ENCODE measurements at places on chromosomes 1 and 21. TPM values are rescaled to one million over a fixed set of nuclear protein-coding genes. Genes with fewer than 3 reads are reported as not detected.

DNA sequence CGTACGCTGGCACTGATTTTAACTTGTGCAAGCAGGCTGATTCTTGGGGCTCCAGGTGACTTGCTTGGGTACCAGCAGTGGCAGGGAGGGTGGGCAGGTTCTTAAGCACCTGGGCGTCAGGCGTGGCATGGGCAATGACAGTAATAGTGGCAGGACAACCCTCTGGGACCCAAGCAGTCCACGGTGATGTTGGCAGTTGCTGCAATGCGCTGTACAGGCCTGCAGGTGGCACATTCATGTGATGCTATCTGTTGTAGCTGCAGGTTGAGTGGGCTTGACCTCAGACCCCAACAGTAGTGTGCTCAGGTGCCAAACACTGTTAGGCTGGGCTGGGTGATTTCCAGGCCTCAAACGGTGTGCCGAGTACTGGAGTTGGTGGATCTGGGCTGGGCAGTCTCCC, 10.2 kb upstream of the OR10J4 start:
- no peaks in the 10 kb centered on the region for H3K4me1 ChIP-seq
- H3K27ac ChIP-seq = no peak overlapping the region
- H3K36me3 ChIP-seq = no peaks in the 10 kb centered on the region
- peaks cover 2% of the 10 kb centered on the region for H3K27me3 ChIP-seq

DNA sequence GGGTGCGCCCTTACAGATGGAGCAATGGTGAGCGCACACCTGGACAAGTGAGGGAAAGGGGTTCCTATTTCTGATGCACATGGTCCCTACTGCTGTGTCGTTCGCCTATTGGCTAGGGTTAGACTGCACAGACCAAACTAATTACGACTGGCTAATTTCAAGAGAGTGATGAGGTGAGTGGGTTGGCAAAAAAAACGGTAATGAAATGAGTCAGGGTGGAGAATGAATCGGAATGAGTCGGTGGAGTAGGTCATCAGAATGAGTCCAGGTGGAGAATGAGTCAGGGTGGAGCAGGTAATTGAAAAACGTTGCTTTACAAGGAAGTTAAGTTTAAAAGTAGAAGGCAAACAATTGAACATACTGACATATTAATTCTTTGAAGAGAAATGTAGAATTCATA, 79.8 kb downstream of the WDR4 start:
- H3K36me3 ChIP-seq = no peaks in the 10 kb centered on the region
- no peak for DNase-seq
- H3K4me3 ChIP-seq = no peak overlapping the region
- H3K27ac ChIP-seq = no peak overlapping the region
- peaks cover 6% of the 10 kb centered on the region for H3K4me1 ChIP-seq

- peak; percentile 11 for DNase-seq
- no peaks in the 10 kb centered on the region for H3K36me3 ChIP-seq
- H3K27ac ChIP-seq = no peak overlapping the region
Measured at GRCh38 chr1:233518344-233518743, 95.6 kb upstream of the KCNK1 start.

- no peak overlapping the region for H3K27ac ChIP-seq
- DNase-seq = peak; percentile 27
Measured at GRCh38 chr1:147389532-147390184, 147.2 kb downstream of the CHD1L start.

DNA sequence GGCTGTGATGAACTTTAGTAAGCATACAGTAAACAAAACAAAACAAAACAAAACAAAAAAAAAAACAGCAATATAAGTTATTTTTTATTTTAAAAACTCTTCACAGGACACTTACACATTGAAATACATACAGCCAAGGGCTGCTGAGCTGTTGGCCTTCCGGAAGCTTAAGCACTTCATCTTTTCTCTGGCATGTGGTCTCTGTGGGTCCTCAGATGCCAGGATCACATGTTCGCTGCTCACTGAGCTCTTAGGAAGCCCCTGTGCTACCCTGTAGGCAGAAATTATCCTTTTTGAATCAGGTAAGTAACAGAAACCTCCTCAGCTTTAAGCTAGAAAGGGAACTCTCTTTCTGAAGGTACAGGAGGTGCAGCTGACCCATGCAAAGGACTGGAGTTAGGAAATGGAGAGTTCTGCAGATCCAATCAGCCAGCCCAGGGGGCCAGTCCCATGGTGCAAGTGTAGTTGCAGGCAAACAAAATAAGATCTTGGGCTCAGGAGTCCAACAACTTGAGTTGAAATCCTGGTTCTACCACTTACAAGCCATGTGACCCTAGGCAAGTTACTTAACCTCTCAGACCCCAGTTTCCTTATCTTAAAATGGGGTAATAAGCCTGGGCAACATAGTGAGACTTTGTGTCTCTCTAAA, 22.4 kb upstream of the MED18 start:
- H3K27ac ChIP-seq = no peak overlapping the region
- H3K27me3 ChIP-seq = peaks cover 8% of the 10 kb centered on the region

GRCh38 chr1:21607549-21608529, 61.3 kb downstream of the RAP1GAP start:
- DNase-seq = peak; percentile 41
- H3K36me3 ChIP-seq = no peaks in the 10 kb centered on the region
- peaks cover 13% of the 10 kb centered on the region for H3K4me1 ChIP-seq

- H3K27me3 ChIP-seq = no peaks in the 10 kb centered on the region
- H3K4me3 ChIP-seq = no peak overlapping the region
- H3K27ac ChIP-seq = no peak overlapping the region
- no peaks in the 10 kb centered on the region for H3K4me1 ChIP-seq
- H3K36me3 ChIP-seq = no peaks in the 10 kb centered on the region
Measured at GRCh38 chr1:147185432-147185831, 13.2 kb upstream of the PRKAB2 start.

- no peaks in the 10 kb centered on the region for H3K27me3 ChIP-seq
- no peaks in the 10 kb centered on the region for H3K4me1 ChIP-seq
- DNase-seq = peak; percentile 29
- H3K4me3 ChIP-seq = no peak overlapping the region
- no peaks in the 10 kb centered on the region for H3K36me3 ChIP-seq
Measured at GRCh38 chr1:158087320-158087927, 93.3 kb upstream of the CD1D start.

DNA sequence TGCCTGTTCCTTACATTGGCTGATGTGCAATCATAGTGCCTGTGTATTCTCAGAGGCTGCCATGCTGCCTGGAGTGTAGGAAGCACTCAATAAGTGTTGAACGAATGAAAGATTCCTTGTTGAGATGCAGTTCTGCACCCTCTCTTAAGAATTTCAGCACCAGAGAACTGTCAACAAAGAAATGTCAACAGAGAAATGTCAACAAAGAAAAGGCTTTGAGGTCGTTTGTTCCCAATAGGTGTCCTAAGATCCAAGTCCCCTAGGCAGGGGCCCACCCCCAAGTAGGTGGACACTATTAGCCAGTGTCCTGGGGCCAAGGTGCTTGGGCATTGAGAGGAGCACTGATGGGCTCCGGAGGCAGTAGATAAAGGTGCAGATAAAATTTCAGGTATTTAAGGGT, 12.6 kb downstream of the KCND3 start:
- no peak overlapping the region for H3K4me3 ChIP-seq
- H3K36me3 ChIP-seq = no peaks in the 10 kb centered on the region
- H3K27ac ChIP-seq = no peak overlapping the region
- no peaks in the 10 kb centered on the region for H3K4me1 ChIP-seq

- no peak overlapping the region for H3K4me3 ChIP-seq
- no peak overlapping the region for H3K27ac ChIP-seq
- H3K36me3 ChIP-seq = no peaks in the 10 kb centered on the region
- DNase-seq = no peak
Measured at GRCh38 chr1:34603594-34603993, 151.3 kb upstream of the GJB5 start.

NFASC gene
- total RNA-seq = 0.23 TPM

LINGO4 gene
- 0.35 TPM for total RNA-seq
